ENCODE measurements at places on chromosomes 4 and X. TPM values are rescaled to one million over a fixed set of nuclear protein-coding genes. Genes with fewer than 3 reads are reported as not detected.

DNA sequence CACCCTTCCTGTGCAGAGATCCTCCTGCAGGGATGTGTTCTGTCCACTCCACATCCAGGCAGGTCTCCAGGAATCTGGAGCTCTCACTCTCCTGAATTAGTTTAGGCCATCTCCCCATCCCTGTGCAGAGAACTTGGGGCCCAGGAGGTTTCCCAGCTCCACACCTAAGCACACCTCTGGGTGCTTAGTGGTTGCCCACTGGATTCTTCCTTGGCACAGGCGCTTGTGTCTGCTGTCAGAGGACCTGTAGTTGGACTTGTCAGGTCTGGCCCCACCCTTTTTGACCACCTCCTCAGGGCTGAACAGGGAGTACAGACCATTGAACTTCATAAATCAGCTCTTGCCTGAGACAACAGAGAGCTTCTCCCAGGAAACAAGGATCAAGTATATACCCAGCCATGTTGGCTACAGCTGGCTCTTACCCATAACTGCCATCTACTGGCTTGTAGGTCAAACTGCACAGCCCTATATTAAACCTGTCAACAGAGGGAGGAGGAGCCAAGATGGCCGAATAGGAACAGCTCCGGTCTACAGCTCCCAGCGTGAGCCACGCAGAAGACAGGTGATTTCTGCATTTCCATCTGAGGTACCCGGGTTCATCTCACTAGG is 275.5 kb downstream of the PPARGC1A start:
- no peak for DNase-seq

- DNase-seq: no peak
These were observed 11.4 kb upstream of the GPR34 start for GRCh38 chrX:41677183-41678060.

GRCh38 chr4:1258457-1258856 is 9.5 kb upstream of the CTBP1 start:
- no peak for DNase-seq

- DNase-seq: no peak
These were observed 12.3 kb downstream of the AASDH start for GRCh38 chr4:56374956-56375355.

- DNase-seq: no peak
These were observed 161.8 kb downstream of the RAP1GDS1 start for GRCh38 chr4:98423009-98423408.

DNA sequence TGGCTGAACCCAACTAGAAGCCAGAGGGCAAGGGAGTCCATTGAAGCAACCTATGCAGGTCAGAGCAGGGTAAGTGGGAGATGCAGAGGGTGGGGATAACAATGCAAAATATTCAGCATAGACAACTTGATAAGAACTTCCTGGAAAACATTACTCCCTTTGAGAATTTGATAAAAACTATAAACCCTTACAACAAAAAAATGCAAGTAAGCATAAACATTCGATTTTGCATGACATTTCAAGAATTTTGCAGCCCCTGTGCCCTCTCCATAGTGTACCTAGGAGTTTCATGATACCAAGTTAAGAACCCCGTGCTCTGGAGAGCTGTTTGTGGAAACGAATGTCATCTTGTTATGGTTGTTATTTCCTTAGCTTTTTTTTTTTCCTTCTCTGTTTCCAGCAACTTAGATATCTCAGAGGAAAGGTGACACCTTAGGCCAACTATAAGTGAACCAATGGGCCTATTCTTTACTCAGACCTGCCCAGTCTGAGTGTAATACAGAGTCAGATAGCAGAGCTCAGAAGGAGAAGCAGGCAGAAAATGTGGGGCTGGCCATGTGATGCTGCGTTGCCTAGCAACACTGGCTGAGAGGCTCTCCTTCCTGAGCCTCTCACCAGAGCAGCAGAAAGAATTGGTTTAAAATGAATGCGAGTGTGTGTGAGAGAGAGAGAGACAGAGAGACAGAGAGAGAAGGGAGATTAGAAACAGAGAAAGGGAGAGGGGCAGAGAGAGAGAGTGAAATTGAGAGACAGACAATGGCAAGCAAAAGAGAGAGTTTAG is 36.7 kb upstream of the GABRQ start:
- no peak for DNase-seq

- DNase-seq: no peak
These were observed 8.5 kb downstream of the RBM47 start for GRCh38 chr4:40621229-40621591.

DNA sequence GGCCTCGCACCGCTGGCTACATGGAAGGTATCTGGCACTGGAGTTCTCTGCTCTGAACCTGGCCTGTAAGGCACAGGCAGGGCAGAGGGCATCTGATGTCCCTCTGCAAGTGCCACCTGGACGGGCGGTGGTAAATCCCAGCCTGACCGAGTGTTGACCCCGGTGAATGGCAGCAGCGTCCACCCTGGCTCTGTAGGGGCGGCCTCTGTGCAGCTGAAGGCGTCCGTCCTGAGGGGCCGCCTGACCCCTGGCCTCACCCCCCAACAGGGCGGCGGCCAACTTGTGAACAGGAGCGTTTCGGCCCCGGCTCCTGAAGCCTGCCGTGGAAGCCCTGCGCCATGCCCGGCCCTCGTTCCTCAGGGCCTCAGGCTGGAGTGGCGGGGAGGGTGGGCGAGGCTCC is 51.4 kb downstream of the CPZ start:
- DNase-seq: no peak

DNA sequence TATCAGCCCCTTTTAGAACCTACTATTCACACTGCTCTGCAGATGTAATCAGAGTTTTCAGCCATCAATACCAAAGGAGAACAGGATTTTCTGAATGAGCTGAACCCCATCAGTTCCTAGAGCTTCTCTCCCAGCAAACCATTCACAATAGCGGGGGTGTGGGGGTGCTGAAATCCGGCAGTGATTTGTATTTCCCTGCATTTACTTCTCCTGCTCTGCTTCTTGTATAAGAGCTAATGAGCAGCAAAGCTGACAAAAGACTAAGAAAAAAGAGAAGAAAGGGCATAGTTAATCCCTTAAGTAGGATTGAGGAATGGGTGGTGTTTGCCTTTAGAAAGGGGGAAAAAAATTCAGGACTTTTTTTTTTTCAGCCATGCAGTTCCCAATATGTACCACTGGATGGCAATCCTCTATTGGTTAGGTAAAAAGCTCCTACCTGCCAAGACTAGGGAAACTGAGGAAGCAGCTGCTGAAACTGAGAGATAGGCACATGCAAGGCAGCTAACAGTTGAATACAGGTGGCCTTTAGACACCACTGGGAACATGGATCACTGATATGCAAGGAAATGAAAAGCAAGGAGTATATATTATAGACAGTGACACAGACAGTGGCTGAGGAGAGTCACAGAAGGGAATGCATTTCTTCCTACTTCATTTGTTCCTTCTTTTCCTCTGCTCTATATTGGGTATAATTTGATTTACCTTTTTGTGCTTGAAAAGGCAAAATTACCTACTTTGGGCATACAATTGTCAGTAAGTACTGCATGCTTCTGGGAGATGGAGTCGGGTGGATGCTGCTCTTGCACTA is 217.9 kb downstream of the HS6ST2 start:
- no peak for DNase-seq

GRCh38 chrX:41472231-41472815 is 25.2 kb downstream of the NYX start:
- no peak for DNase-seq

- DNase-seq: peak; percentile 66
These were observed 174.5 kb downstream of the NSUN7 start for GRCh38 chr4:40924096-40924792.

DNA sequence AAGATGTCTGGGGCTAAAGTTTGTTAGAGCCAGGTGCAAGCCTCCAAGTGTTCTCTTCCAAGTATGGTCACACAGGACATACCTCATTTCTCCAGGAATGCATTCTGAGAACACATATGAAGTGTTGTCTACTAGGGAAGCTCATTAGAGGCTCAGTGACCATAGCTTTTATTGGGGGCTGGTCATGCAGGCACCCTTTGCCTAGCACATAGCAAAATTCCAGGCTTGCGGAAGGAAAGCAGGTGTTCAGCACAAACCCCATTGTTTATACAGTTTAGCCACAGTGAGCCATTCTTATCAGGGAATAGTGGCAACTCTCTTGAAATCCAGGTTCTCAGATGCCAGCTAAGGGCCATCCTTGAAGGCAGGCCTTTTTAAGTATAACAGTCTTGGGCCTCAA is 339.4 kb upstream of the ZCCHC13 start:
- DNase-seq: no peak

- no peak for DNase-seq
These were observed 18.9 kb downstream of the RAB33B start for GRCh38 chr4:139472852-139473251.

DNA sequence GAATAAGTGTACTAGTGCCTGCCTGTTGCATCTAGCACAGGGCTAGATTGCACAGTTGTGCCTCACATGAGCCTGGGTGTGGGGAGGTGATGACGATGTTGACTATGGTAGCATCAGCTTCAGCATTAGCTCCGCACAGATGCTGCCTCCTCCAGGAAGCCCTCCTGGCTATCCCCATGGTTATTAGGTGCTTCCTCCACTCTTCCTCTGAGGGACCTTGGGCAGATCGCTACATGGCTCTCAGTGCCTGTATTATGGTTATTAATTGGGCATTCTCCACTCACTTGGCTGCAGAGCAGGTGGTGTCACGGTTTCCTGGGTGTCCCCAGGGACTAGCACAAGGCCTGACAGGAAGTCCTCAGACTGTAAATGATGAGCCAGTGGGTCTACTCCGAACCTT is 325.6 kb downstream of the ARHGAP10 start:
- peak; percentile 55 for DNase-seq

DNA sequence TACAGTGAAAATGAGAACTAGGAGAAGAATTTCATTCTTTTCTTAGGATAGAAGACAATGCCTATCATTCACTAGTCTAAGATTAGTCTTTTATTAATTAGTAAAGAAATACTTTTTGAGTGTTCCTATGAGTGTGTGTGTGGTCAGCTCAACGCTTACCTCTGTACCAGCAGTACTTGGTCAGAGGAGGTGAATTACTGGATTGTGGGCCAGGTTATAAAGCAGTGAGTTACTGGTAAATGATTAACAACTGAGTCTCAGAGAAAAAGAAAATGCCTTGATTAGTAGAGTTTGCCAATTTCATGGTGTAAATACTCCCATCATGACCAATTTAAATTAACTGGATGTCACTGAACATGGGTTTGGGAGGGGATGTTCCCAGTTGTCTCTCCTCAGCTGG is 444.6 kb downstream of the STIM2 start:
- DNase-seq: no peak

GRCh38 chr4:5661237-5661636 is 47.1 kb downstream of the EVC2 start:
- no peak for DNase-seq

DNA sequence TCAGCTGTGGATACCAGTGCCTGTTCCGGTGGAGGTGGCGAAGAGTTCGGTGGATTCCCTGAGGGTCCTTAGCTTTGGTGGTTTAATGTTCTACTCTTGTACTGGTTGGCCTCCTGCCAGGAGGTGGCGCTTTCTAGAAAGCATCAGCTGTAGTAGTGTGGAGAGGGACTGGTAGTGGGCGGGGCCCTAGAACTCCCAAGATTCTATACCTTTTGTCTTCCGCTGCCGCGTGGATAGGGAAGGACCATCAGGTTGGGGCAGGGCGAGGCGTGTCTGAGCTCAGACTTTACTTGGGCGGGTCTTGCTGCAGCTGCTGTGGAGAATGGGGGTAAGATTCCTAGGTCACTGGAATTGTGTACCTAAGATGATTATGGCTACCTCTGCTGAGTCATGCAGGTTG is 390.3 kb downstream of the FAM47A start:
- no peak for DNase-seq

GRCh38 chr4:173073939-173074500 is 94.6 kb upstream of the GALNT7 start:
- DNase-seq: no peak

- no peak for DNase-seq
These were observed 45.0 kb downstream of the CPLX1 start for GRCh38 chr4:780716-781492.

DNA sequence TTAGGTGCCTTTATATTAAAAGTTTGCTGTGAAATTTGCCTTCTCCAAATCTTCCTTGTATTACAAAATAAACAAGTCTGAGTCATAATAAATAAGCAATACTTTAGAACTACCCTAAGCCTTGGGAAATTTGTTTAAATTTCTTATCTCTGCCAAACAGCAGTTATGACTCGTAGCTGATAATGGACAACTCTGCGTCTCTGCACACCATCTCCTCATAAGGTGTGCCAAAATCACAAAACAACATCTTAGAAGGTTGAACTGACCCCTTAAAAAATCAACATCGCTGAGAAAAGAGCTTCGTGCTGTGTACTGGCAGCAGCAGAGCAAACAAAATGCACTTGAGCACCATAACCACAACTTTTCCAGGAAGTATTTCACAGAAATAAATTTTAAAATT is 22.0 kb downstream of the OR13H1 start:
- no peak for DNase-seq

DNA sequence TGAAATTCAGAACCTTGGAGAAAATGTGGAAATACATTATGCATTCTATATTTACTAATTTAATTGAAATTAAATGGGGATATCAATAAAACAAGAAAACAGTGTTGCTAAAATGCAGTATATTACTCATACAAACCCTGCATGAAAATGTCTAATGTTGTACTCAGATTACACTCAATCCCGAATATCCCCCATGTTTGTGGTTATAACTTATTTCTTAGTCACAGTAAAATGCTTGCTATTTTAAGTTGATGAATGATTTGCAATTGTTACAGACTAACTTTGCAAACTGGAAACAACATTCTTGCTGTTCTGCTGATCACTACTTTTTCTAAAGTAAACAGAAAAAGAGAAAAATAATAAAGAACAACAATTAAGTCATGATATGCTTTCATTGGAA is 33.1 kb upstream of the ANXA10 start:
- no peak for DNase-seq

GRCh38 chrX:73561801-73562200 is 1.2 kb upstream of the CHIC1 start:
- no peak for DNase-seq

DNA sequence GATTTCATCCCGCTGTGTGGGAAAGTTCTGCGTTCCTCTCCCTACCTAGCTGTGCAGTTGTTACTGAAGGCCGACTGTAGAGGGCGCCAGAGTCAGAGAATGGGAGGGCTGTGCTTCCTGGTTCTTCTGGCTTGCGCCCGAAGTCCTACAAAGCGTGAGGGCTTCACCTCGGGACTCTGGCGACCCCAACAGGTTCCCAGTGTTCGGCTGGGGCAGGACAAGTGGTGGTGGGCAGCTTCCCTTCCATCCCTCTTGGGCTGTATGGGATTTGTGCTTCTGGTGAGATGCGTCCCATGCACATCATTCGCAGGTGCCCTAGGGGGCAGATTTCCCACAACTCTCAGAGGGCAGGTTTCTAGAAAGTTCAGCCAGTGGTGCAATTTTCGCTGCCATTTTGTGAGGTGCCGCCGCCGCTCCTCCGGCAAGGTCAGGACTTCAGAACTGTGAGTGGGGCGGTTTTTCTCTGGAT is 27.3 kb downstream of the CT45A1 start:
- peak; percentile 17 for DNase-seq

- DNase-seq: no peak
These were observed 170.7 kb downstream of the PTTG2 start for GRCh38 chr4:38130884-38131283.

Gene FAM53A
- 1.8 TPM for total RNA-seq

Gene TMPRSS11F
- total RNA-seq: not detected

Gene UGT2B15
- total RNA-seq: not detected

Gene AKAP14
- total RNA-seq: not detected

Gene FMR1NB
- total RNA-seq: not detected

Gene PSMD10
- 27.4 TPM for total RNA-seq

Gene DCAF4L1
- total RNA-seq: 0.19 TPM

Gene PARM1
- 7.8 TPM for total RNA-seq

Measured in B cell (primary cell).